ENCODE measurements at places on chromosomes 1 and 21. TPM values are rescaled to one million over a fixed set of nuclear protein-coding genes. Genes with fewer than 3 reads are reported as not detected.

Gene PIGM
- total RNA-seq = 7.4 TPM

Gene CDKN2C
- total RNA-seq = 18.9 TPM

- no peak overlapping the region for H3K27ac ChIP-seq
- H3K27me3 ChIP-seq = no peaks in the 10 kb centered on the region
- DNase-seq = no peak
- H3K36me3 ChIP-seq = no peaks in the 10 kb centered on the region
- H3K4me1 ChIP-seq = no peaks in the 10 kb centered on the region
Measured at GRCh38 chr1:174874331-174875053, 125.3 kb upstream of the CACYBP start.

Gene FCER1A
- not detected for total RNA-seq

DNA sequence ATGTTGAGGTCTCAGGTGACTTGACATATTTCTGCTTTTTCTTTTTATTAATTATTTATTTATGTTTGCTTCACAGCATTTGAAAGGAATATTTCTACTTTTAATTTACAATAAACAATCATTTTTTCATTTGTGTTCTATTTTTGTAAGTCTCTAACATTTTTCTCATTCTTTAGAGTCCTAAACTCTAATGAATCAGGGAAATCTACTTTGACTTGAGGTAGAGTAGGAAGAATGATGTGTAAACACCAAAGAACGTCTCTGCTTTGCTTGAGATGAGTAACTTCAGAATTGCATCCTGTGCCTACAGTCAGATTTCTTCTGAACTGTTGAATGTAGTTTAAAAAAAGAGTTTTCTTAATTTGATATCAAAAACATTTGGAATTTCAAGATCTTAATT lies 65.2 kb downstream of the CNST start:
- H3K4me1 ChIP-seq = peaks cover 30% of the 10 kb centered on the region
- no peak overlapping the region for H3K4me3 ChIP-seq
- DNase-seq = peak; percentile 71
- peak overlapping the region; percentile 87 for H3K27ac ChIP-seq

Gene PLA2G2E
- total RNA-seq = not detected

Gene NBPF14
- 68.4 TPM for total RNA-seq

GRCh38 chr1:164922585-164922984 lies 363.6 kb downstream of the PBX1 start:
- H3K4me3 ChIP-seq = no peak overlapping the region
- H3K4me1 ChIP-seq = no peaks in the 10 kb centered on the region
- DNase-seq = no peak
- no peak overlapping the region for H3K27ac ChIP-seq
- H3K27me3 ChIP-seq = no peaks in the 10 kb centered on the region

DNA sequence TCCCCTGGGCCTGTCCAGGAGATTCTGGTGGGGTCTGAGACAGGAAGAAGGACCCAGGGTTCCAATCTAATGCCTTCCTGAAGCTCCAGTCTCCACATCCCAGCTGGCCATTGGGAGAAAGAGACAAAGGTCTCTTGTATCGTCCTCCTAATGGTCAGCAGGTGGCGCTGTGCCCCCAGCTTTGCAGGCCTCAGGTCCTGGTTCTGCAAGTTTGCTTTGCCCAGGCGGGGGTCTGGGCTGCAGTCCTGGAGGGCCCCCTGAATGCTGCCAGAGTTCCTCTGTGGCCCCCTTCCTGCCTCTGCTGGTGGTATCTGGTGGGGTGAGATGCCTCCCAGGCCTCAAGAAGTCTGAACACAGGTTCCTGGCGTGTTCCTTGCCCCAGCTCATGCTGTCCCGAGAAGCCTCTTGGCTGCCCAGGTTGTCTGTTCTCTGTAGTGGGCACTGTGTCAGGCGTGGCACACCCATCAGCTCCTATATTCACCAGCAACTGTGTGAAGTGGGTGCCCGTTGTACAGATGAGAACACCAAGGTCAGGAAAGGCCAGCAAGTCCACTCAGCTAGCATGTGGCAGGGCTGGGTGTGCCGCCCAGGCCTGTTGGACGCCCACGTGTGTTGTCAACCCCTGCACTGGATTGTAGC lies 33.8 kb upstream of the CSF3R start:
- no peak overlapping the region for H3K4me3 ChIP-seq
- no peaks in the 10 kb centered on the region for H3K27me3 ChIP-seq
- peak; percentile 95 for DNase-seq

DNA sequence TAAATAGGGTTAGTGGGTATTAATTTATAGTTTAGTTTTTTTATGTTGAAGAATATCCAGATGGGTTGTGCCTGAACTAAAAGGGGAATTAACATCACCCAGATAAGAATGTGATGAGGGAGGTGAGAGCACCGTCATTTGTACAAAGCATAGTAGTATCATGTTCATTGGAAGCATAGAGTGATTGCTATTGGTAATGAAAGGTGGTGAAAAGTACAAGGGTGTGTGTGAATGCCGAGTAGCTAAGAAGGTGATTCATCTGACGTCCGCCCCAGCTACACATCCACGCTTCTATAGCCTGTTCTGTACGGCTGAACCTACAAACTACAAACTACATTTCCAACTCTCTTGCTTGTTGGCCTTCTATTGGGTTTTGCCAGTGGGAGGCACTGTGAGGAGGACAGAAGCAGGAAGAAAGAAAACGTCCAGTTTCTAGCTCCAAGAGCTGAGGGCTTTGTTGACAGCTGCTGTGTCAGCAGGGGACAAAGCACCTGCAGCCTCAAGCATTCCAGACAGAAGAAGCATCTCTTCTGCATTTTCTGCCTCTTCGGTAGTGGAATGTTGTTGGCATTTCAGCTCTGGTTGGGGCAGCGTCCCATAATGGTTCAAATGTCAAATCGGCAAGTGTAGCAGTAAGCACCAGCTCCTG lies 404.8 kb downstream of the KCTD3 start:
- H3K4me3 ChIP-seq = no peak overlapping the region
- no peaks in the 10 kb centered on the region for H3K27me3 ChIP-seq
- DNase-seq = no peak
- no peaks in the 10 kb centered on the region for H3K4me1 ChIP-seq
- no peak overlapping the region for H3K27ac ChIP-seq
- no peaks in the 10 kb centered on the region for H3K36me3 ChIP-seq
